ENCODE measurements at places on chromosomes 6 and 20.

DNA sequence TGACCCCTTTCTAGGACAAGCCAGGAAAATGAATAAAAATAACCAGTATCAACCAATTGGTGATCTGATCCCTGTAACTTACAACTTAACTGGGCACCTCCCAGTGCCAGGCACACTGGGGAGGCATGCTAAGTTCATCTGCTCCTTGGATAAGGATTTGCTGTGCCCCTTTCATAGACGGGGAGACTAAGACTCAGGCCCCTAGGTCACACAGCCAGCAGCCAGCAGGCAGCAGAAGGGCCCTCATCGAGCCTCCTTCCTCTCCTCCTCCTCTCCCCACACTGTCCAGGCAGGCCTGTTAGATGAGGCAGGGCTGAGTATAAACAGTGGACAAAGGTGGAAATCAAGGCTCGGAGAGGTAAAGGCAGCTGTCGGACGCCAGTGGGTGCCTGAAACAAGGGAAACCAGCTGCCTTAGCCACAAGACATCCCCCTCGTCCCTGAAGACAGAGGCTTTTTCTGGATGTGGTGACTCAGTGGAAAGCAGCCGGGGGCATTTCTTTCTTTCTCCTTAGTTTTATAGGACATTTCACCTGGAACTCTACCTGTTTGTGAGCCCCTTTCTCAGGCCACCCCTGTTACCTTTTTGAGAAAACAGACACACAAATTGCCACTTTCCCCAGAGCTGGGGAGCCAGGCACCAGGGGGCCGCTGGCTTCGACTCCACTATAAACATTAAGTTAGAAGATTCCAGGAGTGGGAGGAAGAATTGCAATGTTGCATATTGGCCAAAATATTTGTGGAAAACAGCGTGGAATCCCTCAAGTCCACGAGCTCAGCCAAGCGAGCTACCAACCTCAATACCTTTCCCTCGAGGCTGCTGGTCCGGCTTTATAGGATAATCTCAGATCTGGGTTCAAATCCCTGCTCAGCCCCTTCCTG, 166.0 kb downstream of the PREX1 start:
- DNase-seq: no peak

DNA sequence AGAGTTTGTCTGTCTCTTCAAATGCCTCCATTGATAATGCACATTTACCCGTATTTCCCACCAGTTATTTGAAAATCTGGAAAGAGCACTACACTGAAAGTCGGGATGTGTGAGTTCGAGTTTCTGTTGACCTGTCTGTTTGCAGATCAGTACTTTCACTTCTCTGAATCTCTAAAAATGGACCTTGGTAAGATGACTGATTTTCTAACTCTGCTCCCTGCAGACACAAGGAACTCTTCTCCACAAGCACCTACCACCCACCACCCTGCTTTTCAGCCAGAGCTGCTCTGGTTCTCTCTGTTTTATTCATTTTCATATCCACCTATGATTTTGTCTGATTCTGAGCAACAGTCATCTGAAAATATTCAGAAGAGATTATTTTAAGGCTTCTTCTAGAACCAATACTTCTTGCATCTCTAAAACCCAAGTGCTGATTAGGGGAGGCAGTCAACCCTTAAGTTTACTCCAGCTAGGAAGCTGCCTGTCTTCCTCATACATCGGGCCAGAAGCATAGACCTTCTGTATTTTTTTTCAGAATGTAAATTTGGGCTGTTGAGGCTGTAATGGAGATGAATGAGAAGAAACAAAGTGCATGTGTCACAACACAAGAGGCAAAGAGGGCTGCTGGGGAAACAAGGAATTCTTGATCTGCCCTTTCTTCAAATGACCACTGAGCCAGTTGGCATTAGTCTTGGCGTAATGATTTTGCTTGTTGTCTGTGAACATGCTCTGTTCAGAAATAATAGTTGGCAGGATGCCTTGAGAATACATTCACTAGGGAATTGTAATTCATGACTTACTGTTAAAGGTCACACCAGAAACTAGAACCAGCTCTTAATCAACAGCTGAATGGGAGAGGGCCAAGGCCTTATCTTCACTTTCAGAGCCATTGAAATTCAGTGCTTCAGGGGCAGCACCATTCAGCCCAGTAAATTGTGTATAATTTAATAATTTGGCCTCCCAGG, 85.4 kb upstream of the MYLIP start:
- no peak for DNase-seq

DNA sequence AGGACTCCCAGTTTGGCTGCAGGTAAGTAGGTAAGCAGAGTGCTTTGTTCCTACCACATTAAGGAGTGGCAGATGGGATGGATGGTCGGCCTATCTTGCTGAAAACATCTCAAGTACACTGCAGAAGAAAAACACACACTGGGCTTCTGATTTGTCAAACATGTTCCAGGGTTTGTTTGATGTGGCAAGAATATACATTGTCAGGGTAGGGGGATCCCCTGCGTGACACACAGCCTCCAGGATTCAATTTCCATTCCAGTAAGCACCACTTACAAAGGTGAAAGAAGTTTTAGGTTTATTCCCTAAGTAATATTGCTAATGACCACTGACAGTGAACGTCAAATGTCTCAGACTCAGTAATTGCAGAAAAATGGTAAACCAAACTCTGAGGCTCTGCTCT, 26.0 kb upstream of the KIF16B start:
- no peak for DNase-seq

DNA sequence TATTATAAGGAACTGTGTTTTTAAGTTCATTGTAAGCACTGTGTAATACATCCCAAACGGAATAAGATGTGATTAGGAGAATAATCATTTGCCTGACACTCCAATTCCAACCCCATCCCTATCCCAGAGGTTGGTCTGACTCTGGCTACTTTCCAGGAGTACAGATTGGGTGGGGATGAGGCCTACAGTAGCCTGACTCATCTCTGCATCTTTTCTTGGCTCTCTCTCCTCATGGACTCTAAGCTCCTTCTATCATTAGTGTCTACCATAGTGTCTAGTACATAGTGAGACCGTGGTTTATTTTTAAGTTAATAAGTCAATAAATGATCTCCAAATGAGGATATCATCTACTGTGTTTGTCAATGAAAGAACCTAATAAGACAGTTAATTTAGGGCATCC, 92.2 kb upstream of the CNKSR3 start:
- no peak for DNase-seq

- DNase-seq: no peak
These were observed 4.5 kb downstream of the SNAI1 start for GRCh38 chr20:49987015-49987867.

DNA sequence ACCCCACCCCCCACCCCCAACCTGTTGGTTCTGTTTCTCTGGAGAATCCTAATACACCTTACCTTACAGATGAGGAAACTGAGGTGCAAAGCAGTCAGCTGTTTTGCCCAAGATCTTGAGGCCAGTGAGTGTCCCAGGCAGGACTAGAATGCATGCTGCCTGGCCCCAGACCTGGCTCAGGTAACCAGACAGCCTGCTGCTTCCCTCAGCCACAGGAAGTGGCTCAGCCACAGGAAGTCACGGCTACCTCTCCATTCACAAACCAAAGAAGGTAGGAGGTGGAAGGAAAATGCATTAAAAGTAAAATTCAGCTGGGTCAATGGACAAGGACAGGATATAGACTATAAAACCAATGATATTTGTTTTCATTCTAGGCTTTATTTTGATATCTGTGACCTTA, 517.6 kb downstream of the CD83 start:
- no peak for DNase-seq

- DNase-seq: no peak
These were observed 18.7 kb downstream of the CRISP1 start for GRCh38 chr6:49847673-49848072.

DNA sequence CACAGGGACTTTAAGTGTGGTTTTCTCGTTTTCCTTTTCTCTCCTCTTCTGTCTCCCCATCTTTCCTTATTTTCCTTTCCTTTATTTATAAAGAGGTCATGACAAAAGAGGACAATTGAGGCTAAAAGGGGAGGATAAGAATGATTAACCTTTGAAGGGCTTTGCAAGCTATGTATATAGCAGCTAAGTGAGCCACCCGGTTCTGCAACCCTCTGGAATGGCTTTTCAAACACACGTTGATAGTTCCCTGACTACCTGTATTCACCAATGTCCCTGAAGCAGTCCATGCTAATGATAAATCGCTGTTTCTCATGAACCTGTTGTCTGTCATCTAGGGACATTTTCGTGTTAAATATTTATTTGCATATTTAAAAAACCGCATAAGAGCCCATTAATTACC, 124.4 kb upstream of the RALGAPA2 start:
- DNase-seq: no peak

Measured in muscle of back (tissue), 13 donors.